ENCODE measurements at places on chromosomes 1 and 21. TPM values are rescaled to one million over a fixed set of nuclear protein-coding genes. Genes with fewer than 3 reads are reported as not detected.

The SLC22A15 gene
- 0.60 TPM for total RNA-seq

The ELAVL4 gene
- total RNA-seq, result not detected

The TNFSF4 gene
- 1.3 TPM for total RNA-seq

The ELOVL1 gene
- 105 TPM for total RNA-seq

The ARHGEF16 gene
- total RNA-seq, result not detected

GRCh38 chr1:115671176-115671934, 29.6 kb downstream of the VANGL1 start:
- DNase-seq, result peak; percentile 82

GRCh38 chr1:86151427-86151826, 5.1 kb downstream of the COL24A1 start:
- peak; percentile 38 for DNase-seq

DNA sequence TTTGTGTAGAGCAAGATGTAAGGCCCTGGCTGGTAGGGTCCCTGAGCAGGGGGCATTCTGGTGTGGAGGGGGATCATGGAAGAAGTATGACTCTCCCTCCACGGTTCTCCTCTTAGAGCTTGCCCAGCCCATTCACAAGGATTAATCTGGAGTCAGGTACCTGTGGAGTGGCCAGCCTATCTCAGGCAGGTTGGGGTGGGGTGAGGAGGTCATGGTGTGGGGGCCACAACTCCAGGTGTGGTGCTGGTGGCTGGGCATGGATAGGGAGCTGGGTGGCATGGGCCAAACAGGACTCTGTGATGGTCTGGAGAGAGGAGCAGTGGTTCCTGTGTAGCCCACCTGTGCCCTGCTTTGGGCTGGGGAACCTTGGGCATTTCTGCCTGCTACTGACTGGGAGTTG, 32.3 kb downstream of the TMCC2 start:
- DNase-seq, result no peak

- DNase-seq, result peak; percentile 85
These were observed 24.1 kb upstream of the NPHP4 start for GRCh38 chr1:6016191-6016865.

GRCh38 chr21:39184050-39184980, 1.1 kb upstream of the PSMG1 start:
- peak; percentile 9 for DNase-seq

- DNase-seq, result no peak
These were observed 221.1 kb upstream of the PBX1 start for GRCh38 chr1:164337885-164338284.

DNA sequence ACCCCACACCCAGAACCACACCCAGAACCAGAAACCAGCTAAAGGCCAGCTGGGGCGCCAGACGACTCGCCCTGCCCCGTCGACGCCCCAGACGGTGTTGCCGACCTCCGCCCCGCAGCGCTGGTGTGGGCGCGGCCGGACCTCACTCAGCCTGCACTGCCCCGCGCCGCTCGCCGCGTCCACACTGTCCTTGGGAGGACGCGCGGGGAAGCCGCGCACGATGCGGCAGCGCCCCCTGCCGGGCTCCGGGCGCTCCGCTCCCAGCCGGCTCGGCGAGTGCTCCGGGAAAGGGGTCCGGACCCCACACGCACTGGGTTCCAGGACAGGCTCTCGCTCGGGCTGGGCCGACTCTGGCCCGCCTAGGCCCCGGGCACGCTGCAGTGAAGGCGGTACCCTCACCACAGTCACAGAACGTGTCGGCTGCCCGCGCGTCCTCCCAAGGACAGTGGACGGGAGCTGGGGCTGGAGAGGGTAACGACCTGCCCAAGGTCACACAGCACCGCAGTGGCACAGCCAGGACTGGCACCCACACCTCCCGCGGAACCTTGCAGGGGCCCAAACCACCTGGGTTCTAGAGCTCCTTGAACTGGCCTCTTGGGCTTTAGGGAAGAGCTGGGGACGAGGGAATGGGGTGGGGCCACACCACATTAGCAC, 90.2 kb downstream of the DMRTA2 start:
- peak; percentile 35 for DNase-seq

DNA sequence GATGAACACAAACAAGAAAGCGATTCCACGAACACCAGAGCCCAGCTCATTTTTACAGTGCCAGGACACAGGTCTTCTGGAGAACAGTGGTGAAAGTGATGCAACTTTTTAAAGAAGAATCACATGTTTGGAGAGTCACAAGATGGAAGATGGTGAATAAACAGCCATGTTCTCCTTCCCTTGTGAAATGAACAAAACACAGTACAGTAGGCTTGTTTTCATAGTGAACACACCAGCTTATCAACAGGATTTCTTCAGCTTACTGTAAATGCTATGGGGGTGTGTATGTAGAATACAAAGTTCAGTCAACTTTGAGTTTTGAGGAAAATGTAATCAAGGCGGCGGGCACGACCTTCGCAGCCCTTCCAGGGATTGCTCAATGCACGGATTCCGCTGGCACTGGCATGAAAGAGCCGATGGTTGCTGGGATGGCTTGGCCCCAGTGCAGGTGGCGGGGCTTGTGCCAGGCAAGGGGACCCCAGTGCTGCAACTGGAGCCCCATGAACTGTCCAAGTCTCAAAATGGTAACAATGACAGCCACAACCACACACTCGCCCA, 9.7 kb downstream of the TMPRSS3 start:
- DNase-seq, result no peak

DNA sequence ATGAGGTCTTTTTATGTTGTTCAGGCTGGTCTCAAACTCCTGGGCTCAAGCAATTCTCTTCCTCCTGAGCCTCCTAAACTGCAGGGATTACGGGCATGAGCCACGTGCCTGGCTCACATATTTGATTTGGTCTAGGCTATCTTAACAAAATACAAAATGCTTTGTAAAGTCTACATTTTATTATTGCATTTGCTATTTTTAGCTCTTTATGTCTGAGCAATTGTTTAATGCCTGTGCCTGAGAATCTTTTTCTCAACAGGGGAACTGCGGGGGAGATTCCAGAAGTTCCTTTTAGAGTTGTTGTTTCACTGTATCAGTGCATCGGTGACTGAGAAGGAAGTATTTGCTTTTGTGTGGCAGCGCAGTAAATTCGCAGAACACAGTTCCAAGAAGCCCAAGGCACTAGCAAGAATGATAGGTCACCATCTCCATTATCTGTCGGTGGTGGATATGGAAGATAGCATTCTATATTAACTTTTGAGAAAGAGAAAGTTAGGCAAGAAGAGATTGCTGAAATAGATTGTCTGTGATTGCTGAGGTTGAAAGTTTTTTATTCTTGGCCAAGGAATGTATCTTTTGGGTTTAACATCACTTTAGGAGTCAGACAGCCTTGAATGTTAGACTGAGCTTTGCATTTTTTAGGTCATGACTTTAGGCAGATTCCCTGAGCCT, 167.3 kb downstream of the PDE4B start:
- DNase-seq, result no peak

DNA sequence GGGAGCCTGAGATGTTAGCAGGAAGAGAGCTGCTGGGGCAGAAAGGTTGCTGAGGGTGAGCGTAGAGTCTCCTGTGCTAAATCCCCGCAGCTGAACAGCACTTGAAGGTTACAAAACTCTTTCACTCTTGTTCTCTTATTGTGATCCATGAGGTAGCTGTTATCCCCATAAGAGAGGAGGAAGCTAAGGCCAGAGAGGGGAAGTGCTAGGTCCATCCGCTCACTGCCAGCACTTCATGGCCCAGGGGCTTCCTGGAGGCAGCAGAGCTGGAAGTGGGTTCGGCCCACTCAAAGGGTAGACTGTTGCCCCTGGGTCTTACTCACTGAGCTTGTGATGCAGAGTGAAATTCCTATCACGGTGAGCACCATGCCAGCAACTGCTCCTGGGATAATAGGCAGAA, 5.6 kb downstream of the TMEM234 start:
- DNase-seq, result no peak

GRCh38 chr1:184940226-184940625, 34.1 kb downstream of the NIBAN1 start:
- no peak for DNase-seq

DNA sequence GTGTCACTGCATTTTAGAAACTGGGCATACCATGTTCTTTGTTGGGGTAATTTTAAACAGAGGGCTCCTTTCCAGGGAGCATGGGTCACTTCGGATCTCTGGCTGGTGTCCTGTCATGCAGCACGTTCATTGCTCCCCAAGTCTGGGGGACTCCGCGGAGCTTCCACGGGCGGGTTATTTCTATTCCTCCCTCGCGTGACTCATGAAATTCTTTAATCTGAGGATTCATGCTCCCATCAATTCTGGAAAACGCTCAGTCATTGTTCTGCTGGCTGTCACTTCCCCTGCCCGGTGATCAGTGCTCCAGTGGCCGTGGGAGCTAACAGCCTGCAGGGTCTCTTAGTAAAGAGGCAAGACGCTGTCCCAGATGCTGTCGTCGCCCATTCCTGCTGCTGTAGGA, 28.1 kb downstream of the CFAP74 start:
- DNase-seq, result no peak

All from RPMI7951 (cell line).